ENCODE measurements at places on chromosomes 5 and 9. TPM values are rescaled to one million over a fixed set of nuclear protein-coding genes. Genes with fewer than 3 reads are reported as not detected.

IFNA2 gene
- total RNA-seq, result not detected

LRRC8A gene
- total RNA-seq, result 34.3 TPM

CAVIN4 gene
- total RNA-seq, result 0.55 TPM

SLC36A3 gene
- total RNA-seq, result not detected

RNF183 gene
- 0.09 TPM for total RNA-seq

TXNDC8 gene
- not detected for total RNA-seq

GPR107 gene
- 28.8 TPM for total RNA-seq

CDO1 gene
- total RNA-seq, result not detected

OMD gene
- not detected for total RNA-seq

ELOVL7 gene
- total RNA-seq, result 10.9 TPM

FOXD4L3 gene
- total RNA-seq, result 0.08 TPM

C5orf52 gene
- total RNA-seq, result not detected
